Activated CD8-positive, alpha-beta memory T cell treated with anti-CD3 and anti-CD28 coated beads for 24 hours (primary cell): ENCODE measurements at places on chromosomes 6 and 20.

GRCh38 chr6:157267109-157267611 lies 56.2 kb downstream of the TMEM242 start:
- DNase-seq: no peak

DNA sequence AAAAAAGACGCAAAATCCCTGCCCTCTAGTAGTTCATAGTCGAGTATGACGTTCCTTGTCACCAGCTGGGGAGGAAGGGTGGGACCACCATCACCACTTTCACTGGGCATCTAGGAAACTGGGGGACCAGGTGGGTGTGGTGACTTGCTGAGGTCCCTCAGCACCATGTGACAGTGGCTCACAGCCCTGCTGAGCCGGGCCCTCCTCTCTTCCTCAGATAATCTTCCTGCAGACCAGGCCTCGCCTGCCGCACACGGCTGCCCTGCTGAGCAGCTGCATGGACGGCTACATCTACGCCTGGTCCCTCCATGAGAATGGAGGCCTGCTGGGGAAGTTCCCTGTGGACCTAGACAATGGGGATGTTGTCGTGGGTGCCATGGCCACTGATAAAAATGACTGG lies 71.5 kb downstream of the EFCAB8 start:
- DNase-seq: no peak

- DNase-seq: no peak
Measured at GRCh38 chr20:50272724-50273446, 82.3 kb downstream of the CEBPB start.

- peak; percentile 95 for DNase-seq
Measured at GRCh38 chr20:1965520-1966351, 28.1 kb downstream of the PDYN start.

- DNase-seq: peak; percentile 75
Measured at GRCh38 chr6:109187399-109188114, 92.2 kb downstream of the CEP57L1 start.

DNA sequence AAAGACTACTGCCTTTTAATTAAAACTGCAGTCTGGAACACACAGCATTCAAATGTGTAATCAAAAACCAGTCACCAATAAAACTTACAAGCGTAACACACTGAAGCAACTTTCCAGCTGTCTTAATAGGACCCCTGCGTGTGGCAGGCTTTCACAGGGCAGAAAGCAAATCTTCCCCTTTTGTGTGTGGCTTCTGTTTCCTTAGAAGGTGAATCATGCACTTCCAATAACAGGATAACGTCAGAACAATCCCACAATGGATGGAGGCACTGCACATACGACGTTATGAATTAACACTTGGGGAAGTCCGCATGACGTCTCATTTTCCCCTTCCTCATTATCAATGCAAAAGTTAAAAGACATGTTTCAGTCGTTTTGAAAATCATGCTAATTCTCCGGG lies 44.8 kb downstream of the INSM1 start:
- DNase-seq: no peak
